ENCODE measurements at places on chromosomes 1 and 21.

- no peak for DNase-seq
These were observed 524.8 kb downstream of the PTPRC start for GRCh38 chr1:199163670-199164069.

DNA sequence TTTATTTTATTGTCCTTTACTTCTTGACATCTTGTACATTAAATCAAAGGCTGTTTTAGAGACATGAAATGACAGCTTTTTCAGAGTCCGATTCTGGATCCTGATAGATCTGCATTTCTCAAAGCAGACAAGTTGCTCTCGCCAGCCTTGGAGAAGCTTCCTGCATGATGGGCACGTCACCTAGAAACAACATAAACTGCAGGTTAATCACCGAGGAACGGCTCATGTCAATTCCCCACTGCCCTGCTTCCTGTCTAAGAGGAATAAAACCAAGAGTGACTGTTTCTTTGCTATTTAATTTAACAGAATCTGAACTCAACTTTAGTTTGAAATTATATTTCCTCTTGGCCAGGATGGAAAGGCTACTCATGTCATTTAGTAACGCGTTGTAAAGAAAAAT is 77.0 kb downstream of the RWDD3 start:
- DNase-seq = no peak

GRCh38 chr1:17654519-17654918 is 100.6 kb upstream of the ACTL8 start:
- DNase-seq = peak; percentile 9

DNA sequence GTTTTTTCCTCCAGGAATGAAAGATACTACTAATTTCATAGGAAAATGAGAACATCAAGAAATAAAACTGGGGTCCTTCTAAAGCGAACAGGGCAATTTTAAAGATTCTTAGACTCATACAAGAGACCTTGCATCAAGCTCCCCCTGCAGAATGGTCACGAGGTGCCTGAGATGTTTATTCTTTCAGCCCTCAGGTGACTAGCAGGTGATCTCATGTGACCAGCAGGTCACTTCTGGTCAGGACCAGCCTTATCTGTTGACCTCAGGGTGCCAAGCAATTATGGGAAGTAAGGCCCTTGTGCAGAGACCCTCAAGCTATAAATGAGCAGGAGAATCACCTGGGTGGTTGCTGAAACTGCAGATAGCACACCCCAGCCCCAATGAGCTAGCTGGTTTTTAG is 20.6 kb upstream of the TMEM51 start:
- no peak for DNase-seq

GRCh38 chr21:25296252-25296651 is 311.0 kb downstream of the MRPL39 start:
- DNase-seq = no peak

All from NCI-H2171 treated with DMSO at 0.1 percent for 48 hours (cell line).